ENCODE measurements at places on chromosomes 5 and 9.

- no peak for DNase-seq
Measured at GRCh38 chr9:101469026-101469425, 33.5 kb upstream of the ALDOB start.

- no peak for DNase-seq
Measured at GRCh38 chr5:60672693-60673264, 27.2 kb downstream of the DEPDC1B start.

DNA sequence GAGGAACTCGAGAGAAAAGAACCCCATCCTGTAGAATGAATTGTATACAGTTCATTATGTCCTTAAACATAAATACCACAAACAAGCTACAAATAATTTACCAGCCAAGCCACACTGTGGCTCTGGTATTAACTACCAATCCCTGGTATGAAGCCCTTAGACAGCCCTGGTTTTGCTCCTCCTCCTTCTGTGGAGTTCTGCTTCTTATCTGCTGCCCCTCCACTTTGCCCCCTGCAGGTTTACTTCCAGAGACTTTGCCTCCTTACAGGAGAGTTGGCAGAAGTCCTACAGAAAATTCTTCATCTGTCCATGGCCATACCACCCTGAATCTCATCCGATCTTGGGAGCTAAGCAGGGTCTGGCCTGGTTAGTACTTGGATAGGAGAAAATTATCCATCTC is 219.8 kb downstream of the ACTL7B start:
- no peak for DNase-seq

GRCh38 chr9:109311286-109311685 is 9.6 kb downstream of the EPB41L4B start:
- no peak for DNase-seq

DNA sequence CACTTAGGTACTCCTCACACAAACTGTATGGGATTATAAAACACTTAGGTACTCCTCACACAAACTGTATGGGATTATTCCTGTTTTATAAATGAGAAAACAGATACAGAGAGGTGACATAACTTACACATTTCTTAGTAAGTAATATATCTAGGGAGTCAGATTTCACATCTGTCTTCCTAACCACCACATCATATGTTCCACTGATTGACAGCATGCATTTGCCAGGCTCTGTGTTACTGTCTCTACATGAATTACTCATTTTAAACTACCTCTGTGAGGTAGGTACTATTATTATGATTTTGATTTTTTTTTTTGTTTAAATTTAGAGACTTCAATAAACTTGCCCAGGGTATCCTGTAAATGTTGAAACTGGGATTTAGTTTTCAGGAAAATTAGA is 232.7 kb downstream of the CCDC171 start:
- DNase-seq, result no peak

DNA sequence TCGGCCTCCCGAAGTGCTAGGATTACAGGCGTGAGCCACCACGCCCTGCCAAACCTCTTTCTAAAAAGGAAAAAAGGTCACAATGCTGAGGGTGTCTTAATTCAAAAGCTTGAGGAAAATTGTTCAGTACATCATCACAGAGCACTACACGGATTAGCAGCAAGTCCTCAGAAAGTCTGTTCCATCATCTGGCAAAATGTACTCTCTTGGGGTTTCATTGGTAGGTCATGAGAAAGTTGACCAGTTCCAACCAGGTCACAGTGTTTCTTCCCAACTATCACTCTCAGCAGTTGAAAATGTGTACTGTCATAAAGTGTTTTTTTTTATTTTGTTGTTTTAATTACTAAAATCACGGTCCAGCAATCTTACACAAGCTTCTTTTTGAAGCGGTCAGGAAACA is 299.6 kb downstream of the FBXL7 start:
- DNase-seq, result no peak

DNA sequence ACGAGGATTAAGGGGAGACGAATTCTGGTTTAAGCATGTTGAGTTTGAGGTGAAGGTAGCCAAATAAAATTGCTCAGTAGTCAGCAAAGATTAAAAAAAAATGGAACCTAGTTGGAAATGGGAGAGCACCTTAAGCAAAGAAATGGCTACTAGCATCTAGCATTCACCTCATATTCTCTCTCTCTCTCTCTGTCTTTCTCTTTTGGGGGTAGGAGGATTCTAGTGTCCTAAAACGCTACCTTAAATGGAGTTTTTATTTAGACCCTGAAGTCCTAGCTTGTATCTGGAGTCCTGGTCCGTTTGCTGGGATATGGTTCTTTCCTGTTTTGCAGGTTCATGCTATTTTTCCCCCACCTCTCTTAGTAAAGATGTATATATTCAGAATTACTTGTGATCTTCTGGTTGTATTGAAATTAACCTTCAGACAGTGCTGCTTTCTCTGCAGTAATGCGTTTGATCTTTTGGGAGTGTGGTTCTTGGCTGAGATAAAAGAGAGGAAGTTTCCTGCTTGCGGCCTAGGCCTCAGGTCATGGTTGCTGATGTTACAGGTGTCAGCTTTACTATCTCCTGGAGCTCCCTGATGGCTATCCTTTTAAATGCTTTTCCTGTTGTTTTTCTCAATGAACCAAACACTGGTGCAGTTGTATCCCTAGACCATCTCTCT is 8.0 kb downstream of the TGFBR1 start:
- DNase-seq, result no peak

GRCh38 chr9:23658376-23659258 is 167.4 kb downstream of the ELAVL2 start:
- no peak for DNase-seq

- no peak for DNase-seq
Measured at GRCh38 chr9:136614967-136615623, 47.6 kb upstream of the EGFL7 start.

DNA sequence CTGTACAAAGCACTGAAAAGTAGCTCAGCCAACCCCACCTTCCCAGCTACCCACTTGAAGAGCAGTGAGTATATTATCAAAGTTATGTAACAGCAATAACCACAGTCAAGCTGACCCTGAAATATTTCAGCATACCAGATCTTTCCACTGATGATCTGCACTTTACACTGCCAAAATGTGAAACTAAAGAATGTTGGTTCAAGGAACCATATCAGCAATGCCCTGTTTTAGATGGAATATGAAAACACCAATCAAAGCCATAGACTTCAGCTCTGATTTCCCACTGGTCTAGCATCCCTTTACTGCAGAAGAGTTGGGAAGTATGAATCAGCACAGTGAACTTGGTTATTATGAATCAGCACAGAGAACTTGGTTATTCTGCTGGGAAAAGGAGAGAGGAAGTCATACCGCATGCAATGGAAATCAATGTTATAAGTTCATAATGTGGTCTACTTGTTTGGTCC is 20.0 kb downstream of the CEMIP2 start:
- no peak for DNase-seq

DNA sequence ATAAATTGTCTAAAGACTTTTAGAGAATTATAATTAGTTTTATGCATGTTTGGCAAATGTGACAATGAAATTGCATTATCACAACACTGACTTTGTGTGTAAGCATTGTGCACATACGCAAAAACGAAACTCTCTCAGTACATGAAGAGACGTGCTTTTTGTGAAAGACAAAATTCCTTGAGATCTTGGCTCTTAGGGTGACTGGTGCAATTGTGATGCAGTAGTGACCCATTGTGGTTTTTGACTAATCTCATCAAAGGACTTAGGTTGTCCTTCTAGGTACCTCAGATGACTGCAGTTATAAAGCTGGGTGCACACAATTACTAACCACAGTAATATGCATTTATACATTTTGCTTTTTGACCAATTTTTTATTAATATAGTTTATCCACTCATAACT is 25.3 kb upstream of the TYRP1 start:
- DNase-seq, result no peak

DNA sequence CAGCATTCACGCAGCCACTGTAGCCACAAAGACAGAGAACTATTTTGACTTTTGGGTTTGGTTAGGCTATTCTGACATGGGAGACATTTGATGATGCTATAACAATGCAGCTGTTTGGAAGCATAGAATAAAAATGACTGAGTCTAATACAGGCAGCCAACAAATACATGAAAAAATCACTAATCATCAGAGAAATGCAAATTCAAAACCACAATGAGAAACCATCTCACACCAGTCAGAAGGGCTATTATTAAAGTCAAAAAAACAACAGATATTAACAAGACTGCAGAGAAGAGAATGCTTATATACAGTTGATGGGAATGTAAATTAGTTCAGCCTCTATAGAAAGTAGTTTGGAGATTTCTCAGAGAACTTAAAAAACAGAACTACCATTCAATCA is 107.1 kb upstream of the POC5 start:
- no peak for DNase-seq

- no peak for DNase-seq
Measured at GRCh38 chr9:122005597-122005996, 87.5 kb downstream of the TTLL11 start.

DNA sequence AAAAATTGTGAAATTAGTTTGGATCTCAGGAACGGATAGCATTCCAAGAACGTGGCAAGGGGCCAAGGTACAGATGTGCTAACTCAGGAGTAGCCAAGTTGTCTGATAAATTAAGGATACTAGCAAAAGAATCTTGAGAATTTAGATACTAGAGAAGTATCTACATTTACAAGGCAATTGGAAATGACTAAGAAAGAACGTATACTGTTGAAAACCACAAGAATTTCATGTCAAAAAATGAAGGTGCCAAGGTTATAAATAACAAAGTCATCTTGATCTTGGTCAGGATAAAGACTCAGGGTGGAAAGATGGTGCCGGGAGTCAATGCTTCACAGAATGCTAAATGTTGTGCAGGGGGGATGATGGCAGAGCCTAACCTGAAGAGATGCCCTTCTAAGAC is 19.2 kb downstream of the CAPSL start:
- no peak for DNase-seq

- DNase-seq, result no peak
Measured at GRCh38 chr9:3337515-3338225, 188.1 kb downstream of the RFX3 start.

- DNase-seq, result no peak
Measured at GRCh38 chr5:168123631-168124528, 167.6 kb upstream of the WWC1 start.

- DNase-seq, result no peak
Measured at GRCh38 chr9:108784998-108785397, 70.8 kb downstream of the ACTL7B start.

GRCh38 chr9:136616948-136617695 is 45.6 kb upstream of the EGFL7 start:
- no peak for DNase-seq

DNA sequence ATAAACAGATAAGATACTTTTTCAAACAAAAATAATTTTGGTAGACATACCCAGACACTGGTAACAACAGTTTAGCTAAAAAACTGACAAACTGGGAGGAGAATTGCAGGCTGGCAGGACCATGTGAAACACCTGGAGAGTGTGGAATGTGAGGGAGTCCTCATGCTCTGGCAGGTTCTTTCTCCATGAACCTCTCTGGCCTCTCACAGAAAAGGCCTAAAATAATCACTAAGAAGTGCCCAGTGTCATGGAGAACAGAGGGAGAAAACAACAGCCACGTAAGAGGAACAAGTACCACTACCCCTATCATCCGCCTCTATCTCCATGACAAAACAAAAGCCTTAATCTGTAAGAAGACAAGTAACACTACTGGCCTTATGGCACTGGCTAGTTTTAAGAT is 1227.5 kb upstream of the CDH9 start:
- DNase-seq, result no peak

DNA sequence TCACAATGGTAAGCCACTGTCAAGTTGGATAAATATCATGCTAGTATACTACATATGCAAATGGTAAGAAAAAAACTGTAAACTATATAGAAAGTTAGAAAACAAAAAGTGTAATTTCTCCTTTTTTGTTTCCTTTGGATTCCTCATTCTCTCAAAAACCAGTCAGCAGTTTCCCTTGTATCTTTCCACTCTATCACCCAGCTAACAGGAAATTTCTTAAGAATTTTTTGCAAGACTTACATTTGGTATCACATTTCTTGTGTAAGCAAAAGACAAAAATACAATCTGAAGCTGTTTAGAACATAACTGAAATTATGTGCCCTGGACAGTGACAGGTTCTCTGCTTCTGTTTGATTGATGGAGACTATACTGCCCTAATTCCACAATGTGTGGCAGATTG is 25.2 kb upstream of the MSH3 start:
- DNase-seq, result no peak

DNA sequence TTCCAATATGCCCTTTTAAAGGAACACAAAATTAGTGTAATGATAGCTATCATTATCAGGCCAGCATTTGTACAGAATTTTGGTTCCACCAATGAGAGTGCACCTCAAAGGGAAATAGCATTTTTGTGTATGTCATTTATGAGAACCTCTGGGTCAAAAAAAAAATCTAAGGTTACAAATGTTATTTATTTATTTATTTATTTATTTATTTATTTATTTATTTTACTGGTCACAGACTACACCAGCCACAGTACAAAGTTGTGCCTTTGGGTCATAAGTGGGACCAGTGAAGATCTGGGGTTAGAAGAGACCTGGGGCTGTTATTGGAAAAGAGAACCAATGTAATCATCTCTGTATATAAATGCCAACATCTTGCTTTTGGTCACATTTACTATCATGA is 523.9 kb downstream of the CETN3 start:
- DNase-seq, result no peak

DNA sequence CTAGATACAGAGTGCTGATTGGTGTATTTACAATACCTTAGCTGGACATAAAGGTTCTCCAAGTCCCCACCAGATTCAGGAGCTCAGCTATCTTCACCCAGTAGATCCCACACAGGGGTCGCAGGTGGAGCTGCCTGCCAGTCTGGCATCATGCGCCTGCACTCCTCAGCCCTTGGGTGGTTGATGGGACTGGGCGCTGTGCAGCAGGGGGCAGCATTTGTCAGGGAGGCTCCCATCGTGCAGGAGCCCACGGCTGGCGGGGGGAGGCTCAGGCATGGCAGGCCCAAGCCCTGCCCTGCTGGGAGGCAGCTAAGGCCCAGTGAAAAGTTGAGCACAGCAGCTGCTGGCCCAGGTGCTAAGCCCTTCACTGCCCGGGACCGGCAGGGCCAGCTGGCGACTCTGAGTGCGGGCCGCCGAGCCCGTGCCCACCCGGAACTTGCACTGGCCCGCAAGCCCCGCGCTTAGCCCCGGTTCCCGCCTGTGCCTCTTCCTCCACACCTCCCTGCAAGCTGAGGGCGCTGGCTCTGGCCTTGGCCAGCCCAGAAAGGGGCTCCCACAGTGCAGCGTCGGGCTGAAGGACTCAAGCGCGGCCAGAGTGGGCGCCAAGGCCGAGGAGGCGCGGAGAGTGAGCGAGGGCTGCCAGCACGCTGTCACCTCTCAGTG is 314.1 kb upstream of the ATP10B start:
- no peak for DNase-seq

Data from iPS DF 19.7 (cell line).